Regular cardiac myocyte (primary cell): ENCODE measurements at places on chromosomes 7 and 10. TPM values are rescaled to one million over a fixed set of nuclear protein-coding genes. Genes with fewer than 3 reads are reported as not detected.

Gene LBX1
- total RNA-seq = not detected in 2 replicates

Gene ENKUR
- under 0.01 and 0.28 TPM in 2 replicates for total RNA-seq

Gene FAM25G
- total RNA-seq = not detected in 2 replicates

Gene TRIM73
- total RNA-seq = 0.19 and 1.1 TPM in 2 replicates

Gene TMEM236
- under 0.01 TPM in 2 replicates for total RNA-seq
